ENCODE measurements at places on chromosomes 16 and 17.

DNA sequence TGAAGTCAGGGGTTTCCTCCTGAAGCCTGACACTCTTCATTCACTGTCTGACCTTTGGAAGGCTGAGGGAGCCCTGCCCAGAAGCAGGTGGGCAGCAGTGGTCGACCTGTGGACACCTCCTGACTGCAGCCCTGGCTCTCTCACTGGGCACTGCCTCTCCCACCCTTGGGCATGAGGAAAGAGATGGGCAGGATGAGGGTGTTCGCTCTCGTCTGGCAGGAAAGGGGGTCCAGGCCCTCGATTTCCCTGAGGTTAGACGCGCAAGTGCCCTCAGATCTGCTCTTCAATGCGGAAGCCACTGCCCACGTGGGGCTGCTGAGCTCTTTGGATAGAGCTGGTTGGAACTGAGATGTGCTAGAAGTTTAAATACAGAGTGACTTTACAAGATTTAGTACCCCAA, 171.9 kb downstream of the AHSP start:
- no peak for DNase-seq

DNA sequence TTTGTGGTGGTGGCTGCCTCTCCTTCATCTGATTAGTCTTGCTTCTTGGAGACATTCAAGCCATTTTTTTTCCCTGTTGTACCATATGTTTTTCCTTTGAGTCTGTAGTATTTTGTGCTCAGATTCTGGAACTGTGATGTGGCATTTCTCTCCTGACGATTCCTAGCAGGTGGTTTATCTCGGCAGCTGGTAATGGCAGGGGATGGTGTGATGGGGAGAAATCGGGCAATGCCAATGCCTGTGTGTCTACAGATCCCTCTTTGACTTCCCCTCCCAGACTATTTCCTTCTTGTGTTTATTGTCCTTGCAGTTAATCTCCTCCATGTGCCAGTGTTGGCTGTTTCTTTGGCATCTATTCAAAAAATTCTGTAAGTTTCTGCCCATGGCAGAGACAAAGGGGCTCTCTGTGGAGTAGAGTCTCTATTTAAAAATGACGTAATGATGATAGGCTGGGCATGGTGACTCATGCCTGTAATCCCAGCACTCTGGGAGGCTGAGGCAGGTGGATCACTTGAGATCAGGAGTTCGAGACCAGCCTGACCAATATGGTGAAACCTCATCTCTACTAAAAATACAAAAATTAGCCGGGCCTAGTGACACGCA, 90.2 kb upstream of the ERCC4 start:
- peak; percentile 20 for DNase-seq

GRCh38 chr17:76543482-76543825, 3.6 kb downstream of the PRCD start:
- no peak for DNase-seq

- no peak for DNase-seq
Observed at GRCh38 chr16:4517812-4518680, 20.5 kb downstream of the CDIP1 start.

- DNase-seq, result peak; percentile 94
Observed at GRCh38 chr17:75785016-75785890, 647 bp downstream of the UNK start.

- DNase-seq, result no peak
Observed at GRCh38 chr17:8966926-8967325, 1.4 kb upstream of the PIK3R5 start.

DNA sequence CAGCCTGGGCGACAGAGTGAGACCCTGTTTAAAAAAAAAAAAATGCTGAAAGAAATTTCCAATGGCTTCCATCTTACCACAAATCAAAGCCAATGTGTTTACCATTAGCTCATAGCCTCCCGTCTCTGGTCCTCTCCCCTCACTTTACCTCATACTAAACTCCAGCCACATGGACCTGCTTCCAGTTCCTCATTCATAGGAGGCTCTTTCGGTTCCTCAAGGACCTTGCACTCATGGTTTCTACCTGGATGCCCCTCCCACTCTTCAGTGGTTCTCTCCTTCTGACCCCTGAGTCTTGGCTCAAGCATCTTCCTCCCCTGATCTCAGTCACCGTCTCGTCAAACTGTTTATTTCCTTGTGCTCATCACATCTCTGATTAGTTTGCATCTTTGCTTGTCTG, 3.8 kb upstream of the DEF8 start:
- DNase-seq, result no peak

DNA sequence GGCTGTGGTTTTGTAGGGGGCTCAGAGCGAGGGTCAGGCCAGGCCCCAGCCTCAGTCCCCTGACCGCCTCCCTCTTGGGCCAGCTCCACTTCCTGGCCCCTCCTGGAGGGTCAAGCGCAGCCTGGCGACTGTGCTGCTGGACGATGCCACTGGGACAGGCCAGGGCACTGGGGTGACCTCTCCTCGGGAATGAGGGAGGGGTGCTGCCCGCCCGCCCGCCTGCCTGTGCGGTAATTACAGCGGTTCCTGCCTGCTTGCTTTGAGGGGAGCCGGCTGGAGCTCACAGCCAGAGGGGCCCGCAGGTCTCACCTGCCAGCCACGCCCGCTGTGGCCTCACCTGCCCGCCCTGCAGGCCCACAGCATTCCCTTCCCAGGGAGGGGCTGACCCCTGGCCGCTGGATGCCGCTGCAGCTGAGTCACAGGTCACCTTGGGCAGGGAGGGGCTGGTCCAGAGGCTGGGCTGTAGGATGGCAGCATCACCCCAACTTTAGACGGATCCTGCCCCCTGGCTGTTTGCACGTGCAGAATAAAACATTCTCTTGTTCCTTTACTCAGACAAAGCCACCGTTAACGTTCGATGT, 76.7 kb upstream of the CBX4 start:
- no peak for DNase-seq

- no peak for DNase-seq
Observed at GRCh38 chr16:88503374-88503770, 50.3 kb downstream of the ZFPM1 start.

- DNase-seq, result peak; percentile 91
Observed at GRCh38 chr17:48026502-48027321, 10.9 kb downstream of the COPZ2 start.

DNA sequence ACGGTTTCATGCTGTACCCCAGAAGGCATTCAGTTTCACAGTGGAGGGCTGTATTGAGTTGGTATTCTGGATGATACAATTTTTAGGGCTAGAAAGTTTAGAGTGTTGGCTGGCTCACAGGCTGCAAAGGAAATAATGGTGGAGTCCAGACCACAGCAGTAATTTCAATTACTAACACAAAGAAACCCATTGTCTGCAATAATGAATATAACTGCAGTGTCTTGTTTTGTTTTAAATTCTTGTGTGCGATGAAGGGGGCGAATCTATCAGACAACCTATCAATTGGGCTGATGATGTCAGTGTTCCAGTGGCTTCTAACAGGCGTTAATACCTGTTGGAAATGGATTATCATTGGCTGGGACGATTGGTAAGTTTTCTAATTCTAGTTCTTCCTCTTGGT, 1.5 kb downstream of the SP2 start:
- no peak for DNase-seq

DNA sequence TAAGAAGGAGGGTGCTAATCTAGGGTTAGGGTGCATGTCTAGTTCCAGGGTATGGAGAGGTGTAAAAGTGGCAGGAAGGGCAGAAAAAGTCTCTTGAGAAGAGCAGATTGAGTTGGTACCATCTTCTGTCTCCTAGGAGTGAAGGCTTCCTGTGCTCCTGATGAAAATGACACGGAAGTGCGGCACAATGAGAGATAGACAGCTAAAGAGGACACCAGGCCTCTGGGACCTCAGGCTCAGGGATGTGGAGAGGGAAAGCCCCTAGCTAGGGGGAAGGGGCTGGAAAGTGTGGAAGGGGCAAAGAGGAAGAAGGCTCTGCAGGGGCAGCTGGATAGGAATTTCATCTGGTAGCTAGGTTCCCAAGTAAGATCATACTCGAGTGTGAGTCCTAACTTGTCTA, 498.3 kb upstream of the EEF2KMT start:
- no peak for DNase-seq

- no peak for DNase-seq
Observed at GRCh38 chr17:8047769-8048110, 8.9 kb downstream of the ALOX15B start.

DNA sequence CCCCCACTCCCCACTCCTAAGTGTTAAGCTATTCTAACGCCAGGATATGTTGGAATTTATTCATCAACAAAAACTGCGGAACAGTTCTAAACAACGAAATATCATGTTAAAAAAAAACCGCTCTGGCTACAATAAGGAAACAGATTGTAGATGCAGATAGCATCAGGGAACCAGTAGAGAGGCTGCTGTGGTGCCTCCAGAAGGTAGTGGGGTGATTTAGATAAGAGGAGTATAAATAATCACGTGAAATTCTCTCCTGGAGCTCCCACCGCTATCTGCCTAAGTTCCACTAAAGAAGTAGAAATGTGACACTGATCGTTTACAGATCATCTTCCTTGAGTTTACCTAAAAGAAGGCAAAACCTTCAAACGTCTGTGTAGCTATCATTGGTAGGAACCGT, 8.0 kb downstream of the AHSP start:
- no peak for DNase-seq

GRCh38 chr16:85498607-85499006, 114.5 kb upstream of the GSE1 start:
- DNase-seq, result no peak

- DNase-seq, result no peak
Observed at GRCh38 chr17:2023692-2024571, 1.2 kb downstream of the RTN4RL1 start.

- no peak for DNase-seq
Observed at GRCh38 chr16:81798311-81799137, 19.4 kb downstream of the PLCG2 start.

- no peak for DNase-seq
Observed at GRCh38 chr17:45700171-45701090, 83.7 kb upstream of the CRHR1 start.

DNA sequence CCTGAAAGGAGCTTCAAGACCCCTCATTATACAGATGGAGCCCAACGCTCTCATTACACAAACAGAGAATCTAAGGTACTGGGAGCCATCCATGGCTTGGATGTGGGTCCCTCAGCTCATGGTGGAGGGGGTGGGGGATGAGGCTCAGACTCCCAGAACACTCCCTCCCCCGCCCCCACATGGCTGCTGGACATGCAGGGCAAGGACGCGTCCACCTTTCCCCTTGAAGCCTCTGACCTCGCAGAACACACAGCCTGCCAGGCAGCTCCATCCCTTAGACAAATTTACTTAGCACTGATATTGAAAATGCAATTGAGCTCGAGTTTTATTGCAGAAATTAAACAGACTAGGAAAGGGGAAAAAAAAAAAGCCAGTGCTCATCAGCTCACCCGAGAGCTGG, 203.9 kb downstream of the ZNF423 start:
- DNase-seq, result no peak

DNA sequence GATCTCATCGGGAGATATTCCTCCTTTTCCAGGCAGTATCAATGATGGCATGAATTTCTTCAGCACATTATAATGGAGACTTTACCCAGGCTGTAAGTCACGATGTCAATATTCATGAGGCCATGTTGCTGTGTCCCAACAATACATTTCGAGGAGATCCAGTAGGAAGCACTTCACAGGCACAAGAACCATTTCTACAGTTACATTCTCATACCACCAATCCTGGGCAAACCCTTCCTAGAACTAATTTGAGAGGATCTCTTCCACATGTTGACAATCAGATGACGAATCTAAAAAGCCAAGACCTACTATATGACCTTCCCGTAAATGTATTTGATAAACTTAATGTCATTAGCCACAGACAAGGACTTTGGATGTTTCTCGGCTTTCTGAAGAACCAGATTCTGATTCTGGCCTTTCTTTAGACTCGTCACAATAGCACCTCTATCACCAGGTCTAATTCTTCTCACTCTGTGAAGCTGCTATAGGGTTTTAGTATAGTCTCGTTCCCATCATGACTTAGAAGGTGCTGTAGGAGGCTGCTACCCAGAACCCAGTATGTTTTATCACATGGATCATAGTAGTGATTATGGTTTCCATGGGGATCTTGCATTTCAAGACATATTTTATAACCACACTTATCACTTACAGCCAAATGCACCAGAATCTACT, 40.2 kb downstream of the C16orf87 start:
- no peak for DNase-seq

DNA sequence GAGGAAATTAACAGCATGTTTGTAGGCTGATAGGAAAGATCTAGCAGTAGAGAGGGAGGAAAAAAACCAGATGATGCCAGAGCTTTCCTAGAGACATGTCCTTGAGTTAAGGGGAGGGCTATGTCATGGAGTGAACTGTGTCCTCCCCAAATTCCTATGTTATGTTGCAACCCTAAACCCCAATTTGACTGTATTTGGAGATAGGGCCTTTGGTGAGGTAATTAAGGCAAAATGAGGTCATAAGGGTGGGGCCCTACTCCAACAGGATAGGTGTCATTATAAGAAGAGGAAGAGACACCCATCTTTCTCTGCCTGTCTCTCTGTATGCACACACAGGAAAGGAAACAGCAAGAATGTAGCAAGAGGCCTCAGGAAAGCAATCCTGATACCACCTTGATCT, 195.3 kb upstream of the AXIN2 start:
- no peak for DNase-seq

GRCh38 chr16:29114574-29114973, 129.7 kb downstream of the LAT start:
- no peak for DNase-seq

DNA sequence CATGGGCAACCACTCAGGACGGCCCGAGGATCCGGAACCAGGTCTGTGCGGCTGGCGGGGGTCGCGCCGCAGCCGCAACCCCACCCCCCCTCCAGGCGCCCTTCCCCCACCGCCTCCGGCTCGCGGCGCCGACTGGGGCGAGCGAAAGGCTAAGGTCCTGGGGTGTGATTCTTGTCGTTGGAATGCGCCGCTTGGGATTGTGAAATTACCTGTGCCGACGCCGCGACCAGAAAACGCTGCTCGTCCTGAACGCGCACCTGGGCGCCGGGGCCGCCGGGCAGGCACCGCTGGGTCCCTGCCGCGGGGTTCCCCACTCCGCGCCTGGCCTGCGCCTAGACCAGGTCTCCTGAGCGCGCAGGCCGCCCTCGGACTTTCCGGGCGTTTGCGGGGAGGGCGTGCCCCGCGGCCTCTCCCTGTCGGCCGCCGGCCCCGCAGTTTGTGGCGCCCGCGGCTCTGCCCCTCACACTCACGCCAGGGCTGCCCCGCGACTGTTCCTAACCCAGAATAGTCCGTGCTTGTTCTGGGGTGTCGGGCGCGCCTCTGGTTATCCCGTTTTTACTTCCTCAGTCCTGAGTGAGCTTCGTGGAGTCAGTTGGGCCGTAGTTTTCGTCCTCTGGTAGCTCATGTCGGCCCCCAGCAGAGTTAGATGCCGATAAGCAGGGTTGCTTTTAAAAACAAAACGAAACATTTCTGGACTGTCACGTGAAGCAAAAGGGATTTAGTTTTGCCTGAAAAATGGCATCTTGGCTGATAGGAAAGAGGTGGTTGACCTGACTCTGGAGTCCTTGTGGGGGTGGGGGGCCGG, 147.2 kb downstream of the SPECC1 start:
- DNase-seq, result peak; percentile 12

DNA sequence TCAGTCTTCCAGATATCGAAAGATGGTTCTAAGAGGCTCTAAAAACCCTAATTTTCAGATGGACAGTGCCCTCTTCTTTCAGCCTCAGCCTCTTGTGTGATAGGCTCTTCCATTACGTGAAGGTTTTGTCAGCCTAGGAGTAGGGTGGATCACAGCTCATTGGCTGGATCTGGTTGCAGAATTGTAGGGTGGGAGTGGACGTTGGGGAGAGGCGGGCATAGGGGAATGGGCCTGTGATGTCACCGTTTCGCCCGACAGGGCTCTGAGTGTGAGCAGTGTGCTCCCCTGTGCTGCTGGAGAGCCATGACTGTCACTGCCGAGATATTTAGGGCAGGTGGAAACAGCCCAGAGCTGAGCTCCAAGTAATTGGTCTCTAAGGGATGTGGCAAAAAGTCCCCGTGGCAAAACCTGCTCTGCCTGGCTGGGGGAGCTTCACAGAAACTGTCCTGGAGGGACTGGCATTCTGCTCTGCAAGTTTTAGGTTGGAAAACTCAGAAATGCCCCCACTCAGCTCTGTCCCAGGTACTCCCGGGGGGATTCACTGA, 6.2 kb upstream of the WFIKKN1 start:
- no peak for DNase-seq

Measured in muscle of arm (tissue), 14 donors.